Left ventricle myocardium superior (tissue), 1 donor: ENCODE measurements at places on chromosomes 11 and 22.

- DNase-seq, result no peak
Observed at GRCh38 chr11:70389201-70389600, 9.1 kb upstream of the CTTN start.

DNA sequence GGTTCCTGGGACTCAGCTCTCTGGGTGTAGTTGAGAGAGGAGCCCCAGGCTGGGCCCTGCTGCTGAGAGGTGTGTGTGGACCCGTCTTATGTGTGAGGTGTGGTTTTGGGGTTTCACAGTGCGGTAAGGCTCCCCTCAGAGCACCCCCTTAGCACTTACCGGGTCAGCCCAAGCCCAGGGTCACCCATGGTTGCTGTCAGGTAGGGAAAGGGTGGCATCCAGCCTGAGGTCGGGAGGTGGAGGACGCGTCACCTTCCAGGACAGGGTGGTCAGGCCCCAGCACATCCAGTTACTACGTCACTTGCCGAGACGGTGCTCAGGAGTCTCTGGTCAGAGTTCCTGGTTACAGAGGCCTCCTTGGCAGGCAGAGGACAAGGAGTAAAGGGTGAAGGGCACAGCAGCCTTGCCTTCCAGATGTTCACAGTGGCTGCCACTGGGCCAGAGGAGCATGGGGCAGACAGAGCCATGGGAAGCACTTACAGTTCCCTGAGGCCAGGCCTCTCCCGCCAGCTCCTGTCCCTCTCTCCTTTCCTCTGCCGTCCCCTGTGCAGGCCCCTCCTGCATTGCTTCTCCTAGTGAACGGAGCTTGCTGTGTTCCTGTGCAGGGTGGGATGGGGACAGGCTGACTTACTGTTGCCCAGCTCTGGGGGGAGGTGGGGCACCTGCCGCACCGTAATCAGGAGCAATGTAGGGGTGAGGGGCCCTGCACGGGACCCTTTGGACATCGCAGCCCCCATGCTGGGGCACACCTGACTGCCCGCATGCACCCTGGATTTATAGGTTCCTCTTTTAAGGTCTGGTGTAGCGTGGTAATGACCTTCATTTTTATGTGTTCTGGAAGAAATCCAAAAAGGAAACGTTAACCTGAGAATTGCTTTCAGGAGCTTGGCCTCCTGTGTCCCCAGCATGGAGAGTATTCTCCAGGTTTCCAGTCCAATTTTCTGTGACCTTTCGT, 285.9 kb downstream of the TBC1D22A start:
- DNase-seq, result peak; percentile 9

GRCh38 chr22:33875316-33875715, 45.0 kb downstream of the LARGE1 start:
- DNase-seq, result peak; percentile 53

- no peak for DNase-seq
Observed at GRCh38 chr22:17035246-17035645, 27.2 kb upstream of the GAB4 start.

DNA sequence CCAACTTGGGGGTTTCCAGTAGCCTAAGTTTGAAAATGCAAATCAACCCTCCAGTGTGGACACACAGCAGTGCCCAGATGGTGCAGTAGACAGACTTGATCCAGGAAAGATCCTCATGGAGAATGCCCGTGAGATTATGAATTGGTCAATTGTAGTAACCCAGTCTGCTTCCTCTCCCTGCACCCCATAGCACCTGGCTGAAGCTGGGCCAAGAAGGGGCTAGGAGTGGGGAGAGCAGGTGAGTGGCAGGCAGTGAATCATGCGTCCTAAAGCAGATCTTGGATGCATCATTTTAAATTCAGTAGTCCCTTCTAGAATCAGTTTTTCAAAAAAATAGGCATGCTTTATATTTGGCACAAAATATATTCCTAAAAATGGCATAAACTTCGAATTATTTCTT, 52.2 kb downstream of the CYB5R2 start:
- DNase-seq, result no peak

GRCh38 chr11:7060868-7061267, 27.9 kb upstream of the RBMXL2 start:
- no peak for DNase-seq

DNA sequence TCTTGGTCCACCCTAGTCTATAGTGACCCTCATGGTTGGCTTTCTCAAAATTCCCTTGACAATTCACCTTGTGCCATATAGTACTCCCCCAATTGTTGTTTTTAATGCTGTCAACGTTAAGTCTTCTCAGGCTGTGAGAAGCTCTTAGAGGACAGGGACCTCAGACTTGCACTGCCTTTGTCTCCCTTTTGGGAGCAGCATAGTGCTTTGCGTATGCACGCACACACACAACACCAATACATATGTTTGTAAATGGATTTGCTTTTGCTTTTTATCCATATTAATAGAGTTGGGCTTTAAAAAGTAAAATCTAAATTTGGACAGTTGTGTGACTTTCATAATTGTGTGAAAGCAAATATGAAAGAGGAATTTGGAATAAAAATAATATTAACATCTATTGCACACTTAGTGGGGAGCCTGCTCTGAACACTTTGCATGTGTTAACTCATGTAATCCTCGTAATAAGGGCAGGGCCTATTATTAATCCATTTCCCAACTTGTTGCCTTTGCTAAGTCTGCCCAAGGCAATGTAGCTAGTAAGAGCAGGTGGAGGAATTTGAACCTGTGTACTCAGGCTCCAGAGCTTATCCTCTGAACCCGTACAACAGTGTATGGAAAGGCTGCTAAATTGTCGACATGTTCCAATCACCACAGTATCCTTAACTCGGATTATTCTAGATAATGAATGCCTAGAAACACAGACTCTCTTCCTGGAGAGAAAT, 257.7 kb upstream of the NARS2 start:
- DNase-seq, result no peak

GRCh38 chr11:35064114-35064800, 74.7 kb upstream of the CD44 start:
- no peak for DNase-seq

DNA sequence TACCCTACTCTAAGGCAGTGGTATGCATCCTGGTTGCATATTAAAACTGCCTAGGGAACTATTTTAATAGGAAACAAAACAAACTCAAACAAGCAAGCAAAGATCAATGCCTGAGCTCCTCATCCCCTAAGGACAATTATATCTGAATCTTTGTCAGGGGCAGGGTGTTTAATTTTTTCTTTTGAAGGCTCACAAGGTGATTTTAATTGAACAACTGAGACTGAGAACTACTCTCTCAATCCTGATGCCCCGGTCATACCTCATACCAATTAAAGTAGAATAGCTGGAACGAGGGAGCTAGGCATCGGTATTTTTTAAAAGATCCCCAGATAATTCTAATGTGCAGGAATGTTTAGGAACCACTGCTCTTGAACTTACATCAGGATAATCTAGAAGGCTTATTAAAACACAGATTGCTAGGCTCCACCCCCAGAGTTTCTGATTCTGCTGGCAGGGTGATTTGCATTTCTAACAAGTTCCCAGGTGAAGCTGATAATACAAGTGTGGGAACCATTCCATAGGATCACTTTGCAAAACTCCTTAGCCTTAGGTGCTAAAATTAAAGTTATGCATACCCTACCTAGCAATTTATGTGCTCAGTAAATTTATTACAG, 416.5 kb downstream of the GUCY1A2 start:
- DNase-seq, result no peak

DNA sequence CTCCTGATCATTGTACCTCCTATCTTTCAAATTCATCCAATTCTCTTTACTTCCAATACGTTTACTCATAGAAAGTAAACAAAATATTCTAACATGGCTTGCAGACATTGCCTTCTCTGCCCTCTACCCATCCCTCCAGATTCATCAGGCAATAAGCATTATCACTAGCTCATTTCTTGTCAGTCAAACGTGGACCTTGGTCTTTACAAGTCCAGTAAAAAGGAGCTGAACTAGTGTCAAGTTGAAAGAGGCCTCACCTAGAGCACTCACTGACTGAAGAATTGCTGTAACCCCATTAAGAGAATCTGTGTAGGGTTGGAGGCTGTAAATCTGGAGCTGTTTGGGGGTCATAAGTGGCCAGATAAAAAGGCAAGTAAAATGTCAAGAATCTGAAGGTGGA, 435.0 kb upstream of the CCDC179 start:
- no peak for DNase-seq

DNA sequence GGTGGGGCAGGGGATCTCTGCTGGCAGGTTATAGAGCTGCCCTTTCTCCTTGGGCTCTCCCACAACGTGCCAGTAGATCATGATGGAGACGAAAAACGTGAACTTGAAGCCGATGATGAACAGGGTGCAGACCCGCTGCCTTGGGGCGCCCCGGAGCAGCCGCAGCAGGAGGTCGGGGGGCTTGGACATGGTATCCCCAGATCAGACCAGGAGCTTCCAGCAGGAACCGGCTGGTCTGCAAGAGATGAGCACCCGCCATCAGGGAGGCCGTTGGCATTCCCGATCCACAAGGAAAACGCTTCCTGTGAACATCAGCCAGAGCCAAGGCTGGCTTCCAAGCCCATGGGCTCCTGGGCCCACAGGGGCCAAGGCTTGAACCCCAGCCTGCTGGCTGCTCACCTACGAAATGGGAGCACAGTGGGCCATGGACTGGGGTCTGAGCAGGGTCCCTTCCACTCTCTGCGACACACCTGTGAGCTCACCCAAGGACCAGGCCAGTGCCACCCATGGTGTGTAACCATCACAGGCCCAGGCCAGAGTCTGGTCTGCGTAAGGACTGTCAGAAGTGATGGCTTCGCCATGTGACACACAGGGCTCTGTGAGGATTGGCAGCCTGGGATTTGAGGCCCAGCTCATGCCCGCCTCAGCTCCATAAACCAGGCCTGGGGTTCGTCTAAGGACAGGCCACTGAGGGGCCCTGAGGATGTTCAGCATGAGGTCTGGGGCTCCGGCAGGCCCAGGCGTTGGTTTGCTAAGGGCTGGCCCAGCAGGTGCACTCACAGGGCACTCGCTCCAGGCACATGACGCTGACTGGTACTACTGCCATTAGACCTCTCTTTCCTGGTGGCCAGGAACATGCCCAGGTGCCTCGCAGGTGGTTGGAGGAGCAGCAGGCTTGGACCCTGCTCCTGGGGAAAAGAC, 26.6 kb downstream of the A4GALT start:
- peak; percentile 35 for DNase-seq

- DNase-seq, result peak; percentile 45
Observed at GRCh38 chr11:112321501-112322172, 61.0 kb upstream of the PLET1 start.

- no peak for DNase-seq
Observed at GRCh38 chr22:44686873-44687600, 15.0 kb upstream of the PRR5 start.
